AG10803 (cell line): ENCODE measurements at places on chromosomes 2 and 18.
A peak's percentile ranks its signal among the peaks of the same experiment; 100 is the strongest.

GRCh38 chr2:26685989-26686839 lies 6.3 kb upstream of the KCNK3 start:
- DNase-seq = no peak

GRCh38 chr2:33437297-33437696 lies 39.2 kb upstream of the RASGRP3 start:
- DNase-seq = peak; percentile 98

DNA sequence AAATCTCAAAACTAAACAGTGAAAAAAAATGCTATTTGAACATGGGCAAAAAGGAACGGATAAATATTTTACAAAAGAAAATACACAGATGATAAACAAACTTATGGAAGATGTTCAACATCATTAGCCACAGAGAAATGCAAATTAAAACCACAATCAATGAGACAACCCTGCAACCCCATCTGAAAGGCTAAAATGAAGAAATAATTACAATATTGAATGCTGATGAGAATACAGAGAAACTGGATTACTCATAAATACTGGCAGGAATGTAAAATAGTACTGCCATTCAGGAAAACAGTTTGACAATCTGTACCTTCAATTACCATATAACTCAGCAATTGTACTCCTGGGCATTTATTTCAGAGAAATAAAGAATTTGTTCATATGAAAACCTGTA lies 193.1 kb upstream of the UBE2E3 start:
- peak; percentile 47 for DNase-seq

DNA sequence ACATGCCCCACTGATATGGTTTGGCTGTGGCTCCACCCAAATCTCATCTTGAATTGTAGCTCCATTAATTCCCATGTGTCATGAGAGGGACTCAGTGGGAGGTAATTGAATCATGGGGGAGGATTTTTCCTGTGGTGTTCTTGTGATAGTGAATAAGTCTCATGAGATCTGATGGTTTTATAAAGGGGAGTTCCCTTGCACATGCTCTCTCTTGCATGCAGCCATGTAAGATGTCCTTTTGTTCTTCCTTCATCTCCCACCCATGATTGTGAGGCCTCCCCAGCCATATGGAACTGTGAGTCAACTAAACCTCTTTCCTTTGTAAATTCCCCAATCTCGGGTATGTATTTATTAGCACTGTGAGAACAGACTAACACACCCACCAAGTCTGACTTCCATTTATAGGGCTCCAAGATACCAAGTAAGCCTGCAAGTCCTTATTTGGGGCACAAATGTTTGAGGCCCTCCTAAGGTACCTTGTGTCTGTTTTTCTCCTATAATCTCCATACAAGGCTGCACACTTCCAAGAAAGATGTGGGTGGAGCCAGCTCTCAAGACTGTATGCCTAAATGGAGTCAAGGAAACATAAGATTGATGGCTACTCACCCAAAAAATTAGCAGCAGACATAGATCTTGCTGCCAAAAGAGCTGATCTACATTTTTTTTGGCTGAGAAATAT lies 364.7 kb downstream of the TXNL1 start:
- DNase-seq = no peak

DNA sequence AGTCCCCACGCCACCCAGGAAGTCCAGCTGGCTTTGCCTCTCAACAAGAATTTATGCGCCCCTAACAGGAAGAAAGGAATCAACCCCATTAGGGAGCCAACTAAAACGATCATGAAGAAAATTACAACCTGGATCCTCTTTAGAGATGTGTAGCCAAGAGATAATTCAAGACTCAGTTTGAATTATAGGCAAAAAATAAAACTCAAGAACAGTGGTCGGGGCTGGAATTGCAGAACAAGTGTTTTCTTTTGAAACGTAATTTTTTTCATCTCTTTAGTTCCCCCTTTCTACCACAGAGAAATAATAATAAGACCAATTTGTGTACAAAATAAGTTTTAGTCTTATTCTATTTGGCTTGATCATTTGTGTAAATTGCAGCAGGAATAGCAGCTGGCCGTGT lies 22.4 kb downstream of the PDCD1 start:
- no peak for DNase-seq
